ENCODE measurements at places on chromosomes 1 and 21. TPM values are rescaled to one million over a fixed set of nuclear protein-coding genes. Genes with fewer than 3 reads are reported as not detected.
A peak's percentile ranks its signal among the peaks of the same experiment; 100 is the strongest.

DNA sequence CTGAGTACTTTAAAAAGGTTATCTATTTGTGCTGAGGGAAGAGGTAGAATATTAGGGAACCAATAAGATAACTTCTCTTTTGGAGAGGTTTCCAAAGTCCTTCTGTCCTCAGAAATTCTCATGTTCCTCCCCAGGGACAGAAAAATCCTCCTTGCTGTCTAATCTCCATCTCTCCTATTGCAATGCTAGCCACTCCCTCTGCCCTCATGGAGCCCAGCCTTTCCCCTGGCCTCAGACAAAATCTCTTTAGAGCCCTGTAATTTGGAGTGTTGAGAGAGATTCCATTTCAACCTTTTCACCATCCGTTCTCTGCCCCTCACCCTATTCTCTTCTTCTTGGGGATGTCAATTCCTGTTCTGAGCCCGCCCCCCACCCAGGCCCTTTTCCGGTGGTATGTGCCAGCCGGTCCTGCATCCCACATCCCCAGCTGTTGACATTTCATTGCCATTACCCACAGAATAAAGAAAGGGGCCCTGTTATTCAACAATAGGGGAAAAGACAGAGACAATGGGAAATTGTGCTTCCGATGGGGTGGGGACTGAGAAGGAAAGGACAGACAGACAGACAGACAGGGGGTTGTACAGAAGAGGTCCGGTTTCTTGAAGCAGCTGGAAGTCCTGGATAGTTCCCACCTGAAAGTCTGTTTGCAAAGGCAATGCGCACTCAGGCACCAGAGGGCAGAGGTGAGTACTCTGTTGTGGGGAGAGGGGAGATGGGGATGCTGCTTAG lies at the start of gene HAPLN2:
HAPLN2 (plus strand) TSS at position 563 of the 729 bp plus-strand sequence. CDS start 4,076 bp downstream, outside the sequence.
- DNase-seq: peak; percentile 55
- H3K4me1 ChIP-seq: peaks cover 14% of the 10 kb centered on the region
- H3K4me3 ChIP-seq: no peak within 1 kb of the TSS
- H3K27ac ChIP-seq: no peak within 1 kb of the TSS

GRCh38 chr21:28798798-28799197 lies 193.9 kb downstream of the LTN1 start:
- H3K4me1 ChIP-seq: peaks cover 8% of the 10 kb centered on the region
- H3K27me3 ChIP-seq: no peaks in the 10 kb centered on the region
- DNase-seq: no peak
- H3K36me3 ChIP-seq: no peaks in the 10 kb centered on the region

- no peaks in the 10 kb centered on the region for H3K36me3 ChIP-seq
- H3K4me3 ChIP-seq: no peak overlapping the region
- no peaks in the 10 kb centered on the region for H3K4me1 ChIP-seq
- H3K27ac ChIP-seq: no peak overlapping the region
Observed at GRCh38 chr1:160567858-160568682, 11.2 kb downstream of the CD84 start.

DNA sequence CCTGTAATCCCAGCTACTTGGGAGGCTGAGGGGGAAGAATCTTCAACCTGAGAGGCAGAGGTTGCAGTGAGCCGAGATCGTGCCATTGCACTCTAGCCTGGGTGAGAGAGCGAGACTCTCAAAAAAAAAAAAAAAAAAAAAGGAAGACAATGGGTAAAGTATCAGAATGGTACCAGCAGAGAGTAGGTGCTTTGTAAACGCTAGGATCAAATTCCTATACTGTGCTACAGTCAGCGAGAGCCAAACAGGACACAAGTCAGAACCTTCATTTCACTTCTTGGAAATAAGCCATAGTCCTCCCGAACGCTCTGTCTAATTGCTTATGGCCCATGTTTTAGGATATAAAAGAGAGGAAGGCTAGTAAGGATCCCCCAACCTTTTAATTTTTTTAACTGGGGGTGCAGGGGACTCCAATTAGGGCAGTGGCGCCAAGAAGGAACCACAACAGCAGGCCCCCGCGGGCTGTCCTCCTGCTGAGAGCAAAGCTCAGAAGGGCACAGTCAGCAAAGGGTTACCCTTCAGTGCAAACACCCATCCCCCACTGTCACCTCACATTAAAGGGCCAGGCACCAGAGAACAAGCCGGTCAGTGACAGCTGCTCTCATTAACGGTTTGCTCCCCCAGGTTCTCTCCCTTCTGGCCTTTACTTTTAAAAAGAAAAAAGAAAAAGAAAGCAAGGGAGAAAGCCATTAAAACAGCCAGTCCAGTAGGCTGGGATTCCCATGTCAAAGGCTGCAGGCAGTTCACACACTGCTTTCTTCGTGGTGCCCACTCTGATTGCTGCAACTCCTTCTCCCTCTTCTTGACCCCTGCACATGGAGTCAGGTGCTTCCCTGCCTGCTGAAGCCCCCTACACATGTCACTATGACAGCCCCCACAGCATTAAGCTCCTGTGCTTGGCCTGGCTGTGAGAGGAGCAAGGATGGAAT lies 69.4 kb downstream of the PLPP3 start:
- H3K27me3 ChIP-seq: no peaks in the 10 kb centered on the region
- peaks cover 54% of the 10 kb centered on the region for H3K4me1 ChIP-seq
- peak; percentile 48 for DNase-seq
- peak overlapping the region; percentile 91 for H3K27ac ChIP-seq
- H3K4me3 ChIP-seq: no peak overlapping the region
- H3K36me3 ChIP-seq: no peaks in the 10 kb centered on the region

C8A gene
- 5.8 TPM for total RNA-seq

DNA sequence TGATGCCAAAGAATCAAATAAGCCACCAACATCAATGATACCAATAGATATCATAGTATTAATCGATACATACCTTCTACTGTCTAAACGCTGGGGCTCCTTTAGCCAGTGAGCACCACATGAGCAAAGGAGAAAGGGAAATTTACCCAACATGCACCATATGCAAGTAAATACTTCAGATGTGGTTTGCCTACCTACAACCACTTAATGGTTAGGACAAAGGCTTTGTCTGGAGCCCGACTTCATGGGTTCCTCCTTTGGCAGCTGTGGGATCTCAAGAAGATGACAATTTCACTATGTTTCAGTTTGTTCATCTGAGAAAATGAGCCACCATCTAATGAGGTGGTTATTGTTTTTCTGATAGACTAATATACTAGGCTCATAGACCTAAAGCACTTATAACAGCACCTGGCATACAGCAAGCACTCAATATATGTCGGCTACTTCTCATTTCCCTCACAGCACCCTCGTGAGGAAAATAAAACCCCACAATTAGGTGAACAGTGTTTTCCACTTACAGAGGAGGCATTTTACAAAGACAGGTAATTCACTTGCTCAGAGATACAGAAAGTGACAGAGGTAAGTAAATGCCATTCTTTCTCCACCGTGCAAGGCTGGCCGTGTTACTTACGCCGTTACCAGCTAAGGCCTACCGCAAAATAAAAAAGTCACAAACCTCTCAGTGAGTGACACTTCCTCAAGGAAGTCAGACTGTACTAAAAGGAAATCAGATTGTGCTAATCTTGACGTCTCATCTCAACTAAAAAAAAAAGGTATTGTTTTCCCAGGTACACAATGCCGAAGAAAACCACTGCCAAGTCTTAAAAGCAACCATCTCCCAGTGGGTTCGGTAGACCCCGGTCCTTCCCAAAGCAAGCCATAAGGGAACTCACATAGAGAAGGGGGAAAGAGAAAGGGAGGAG lies 1.6 kb downstream of the TTC13 start:
- H3K36me3 ChIP-seq: no peaks in the 10 kb centered on the region
- H3K4me3 ChIP-seq: no peak overlapping the region
- no peak for DNase-seq
- no peaks in the 10 kb centered on the region for H3K27me3 ChIP-seq

FHAD1 gene
- total RNA-seq: 0.13 TPM

- no peaks in the 10 kb centered on the region for H3K27me3 ChIP-seq
- H3K27ac ChIP-seq: peak overlapping the region; percentile 57
- H3K4me3 ChIP-seq: no peak overlapping the region
Observed at GRCh38 chr1:25699500-25700143, 83.0 kb downstream of the MAN1C1 start.

DNA sequence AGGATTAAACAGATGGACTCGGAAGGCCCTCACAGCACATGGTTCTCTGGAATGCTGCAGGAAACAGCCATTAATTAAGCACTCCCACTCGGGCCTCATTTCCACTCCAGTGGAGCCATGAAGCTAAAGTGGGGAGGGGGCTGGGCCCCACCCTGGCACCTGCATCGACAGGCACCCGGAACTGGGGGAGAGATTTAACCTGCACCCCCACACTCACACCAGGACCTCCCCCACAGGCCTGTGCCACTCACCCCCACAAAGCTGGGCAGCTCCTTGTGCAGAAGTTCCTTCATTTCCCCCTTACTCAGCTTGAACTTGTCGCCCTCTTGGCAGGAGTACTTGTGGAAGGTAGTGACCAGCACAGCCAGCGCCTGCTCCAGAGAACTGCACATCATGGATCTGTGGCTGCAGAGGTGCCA lies 2.2 kb downstream of the S100A2 start:
- H3K4me1 ChIP-seq: peaks cover 31% of the 10 kb centered on the region
- no peak overlapping the region for H3K4me3 ChIP-seq
- no peak overlapping the region for H3K27ac ChIP-seq
- no peak for DNase-seq

SZRD1 gene
- total RNA-seq: 72.1 TPM

DNA sequence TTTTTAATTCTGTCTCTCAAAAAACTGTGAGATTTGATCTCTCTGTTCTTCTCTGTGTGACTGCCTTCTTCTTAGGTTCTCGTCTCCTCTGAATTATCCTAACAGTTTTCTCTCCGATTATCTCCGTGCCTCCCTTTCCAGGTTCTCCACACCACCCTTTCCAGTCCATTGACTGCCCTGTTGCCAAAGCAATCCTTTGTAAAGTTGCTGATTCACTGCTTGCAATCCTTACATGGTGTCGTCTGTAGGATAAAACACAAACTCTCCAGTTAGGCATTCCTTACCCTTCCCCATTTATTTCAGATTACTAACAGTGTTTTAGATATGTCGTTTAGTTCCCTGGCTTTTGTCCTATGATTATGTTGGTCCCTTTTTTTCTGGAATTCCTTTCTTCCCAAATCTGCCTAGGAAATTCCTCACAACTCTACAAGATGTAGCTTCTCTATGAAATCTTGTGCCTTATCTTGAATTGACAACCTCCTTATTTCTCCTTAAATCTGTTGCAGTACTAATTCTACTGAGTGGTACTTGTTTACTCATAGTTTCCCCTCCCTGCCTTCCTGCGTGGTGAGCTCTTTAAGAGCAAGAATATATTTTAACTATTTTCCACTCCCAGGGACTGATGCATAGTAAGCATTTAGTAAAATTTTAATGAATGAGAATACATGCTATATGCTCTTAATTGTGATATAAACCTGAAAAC lies 22.3 kb downstream of the RCOR3 start:
- H3K36me3 ChIP-seq: no peaks in the 10 kb centered on the region
- H3K27me3 ChIP-seq: no peaks in the 10 kb centered on the region
- no peaks in the 10 kb centered on the region for H3K4me1 ChIP-seq
- no peak overlapping the region for H3K4me3 ChIP-seq
- H3K27ac ChIP-seq: no peak overlapping the region
- no peak for DNase-seq

TMOD4 gene
- not detected for total RNA-seq

- peaks cover 6% of the 10 kb centered on the region for H3K4me1 ChIP-seq
- no peak overlapping the region for H3K27ac ChIP-seq
- DNase-seq: no peak
- no peak overlapping the region for H3K4me3 ChIP-seq
Observed at GRCh38 chr1:110033421-110033820, 1.0 kb upstream of the STRIP1 start.

DNA sequence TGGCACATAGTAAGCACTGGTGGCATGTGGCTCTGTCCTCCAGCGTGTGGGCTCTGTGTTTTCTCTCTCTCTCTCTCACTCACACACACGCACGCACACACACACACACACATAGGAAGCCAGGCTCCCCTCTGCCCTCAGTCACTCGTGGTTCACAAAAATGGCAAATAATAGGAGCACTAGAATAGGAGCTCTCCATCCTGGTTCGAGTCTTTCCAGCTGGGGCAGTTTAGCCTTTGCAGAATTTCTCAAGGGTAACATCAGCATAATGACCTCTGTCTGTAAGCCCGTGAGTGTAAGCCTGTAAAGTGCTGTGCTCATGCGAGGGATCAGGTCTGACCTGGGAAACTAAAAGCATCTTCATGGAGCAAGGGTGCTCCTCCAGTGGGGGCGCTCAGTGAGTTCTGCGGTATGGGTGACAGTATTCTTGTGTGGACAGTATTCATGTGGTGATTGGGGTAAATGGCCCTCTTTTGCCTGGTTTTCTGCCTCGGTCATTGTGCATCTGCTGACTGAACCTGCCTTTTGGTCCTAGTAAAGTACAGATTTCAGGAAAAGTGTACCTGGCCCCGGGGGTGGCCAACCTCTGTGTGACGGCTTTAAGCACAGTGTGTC lies 842 bp upstream of the ZC3H12A start:
- no peaks in the 10 kb centered on the region for H3K36me3 ChIP-seq
- H3K27me3 ChIP-seq: no peaks in the 10 kb centered on the region
- peaks cover 45% of the 10 kb centered on the region for H3K4me1 ChIP-seq
- H3K27ac ChIP-seq: peak overlapping the region; percentile 95

GRCh38 chr1:88224906-88225305 lies 459.2 kb upstream of the PKN2 start:
- no peak overlapping the region for H3K4me3 ChIP-seq
- no peaks in the 10 kb centered on the region for H3K27me3 ChIP-seq
- no peaks in the 10 kb centered on the region for H3K36me3 ChIP-seq
- no peak for DNase-seq

GRCh38 chr1:64330839-64331238 lies 127.4 kb downstream of the UBE2U start:
- H3K4me3 ChIP-seq: no peak overlapping the region
- H3K4me1 ChIP-seq: peaks cover 5% of the 10 kb centered on the region
- no peak overlapping the region for H3K27ac ChIP-seq
- no peaks in the 10 kb centered on the region for H3K27me3 ChIP-seq
- no peak for DNase-seq

DNA sequence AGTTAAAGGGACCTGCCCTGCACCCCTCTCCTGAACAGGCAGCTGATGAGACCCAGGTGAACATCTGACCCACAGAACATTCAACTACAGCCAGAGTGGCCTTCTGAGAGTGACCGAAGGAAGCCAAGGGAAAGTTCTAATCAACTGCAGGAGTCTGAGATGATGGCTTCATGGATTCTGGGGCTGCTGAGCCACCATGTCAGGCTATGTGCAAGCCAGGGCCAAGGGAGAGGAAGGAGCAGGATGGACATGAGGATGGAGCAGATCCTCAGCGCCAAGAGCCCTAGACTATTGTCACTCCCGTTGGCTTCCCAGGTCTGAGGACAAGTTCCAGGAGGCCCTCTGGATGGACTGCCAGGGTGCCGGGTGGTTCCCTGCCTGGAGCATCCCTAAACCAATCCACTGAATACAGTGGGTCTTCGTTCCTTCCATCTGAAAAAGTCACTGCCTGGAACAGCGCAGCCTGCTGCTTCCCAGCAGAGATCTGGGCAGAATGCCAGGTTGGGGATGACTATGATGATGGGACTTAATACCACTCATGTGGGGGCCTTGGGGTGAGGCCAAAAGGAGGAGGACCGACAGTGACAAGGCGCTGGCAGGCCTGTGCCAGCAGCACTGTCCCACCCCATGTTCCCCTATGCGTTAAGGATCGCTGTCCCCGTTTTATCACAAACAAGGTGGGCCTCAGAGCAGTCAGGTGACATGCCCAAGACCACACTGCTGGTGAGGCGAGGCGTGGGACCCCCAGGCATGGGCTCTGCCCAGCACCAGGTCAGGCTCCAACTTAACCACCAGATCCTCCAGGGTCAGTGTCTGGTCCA lies 19.8 kb downstream of the SPOCD1 start:
- H3K4me3 ChIP-seq: no peak overlapping the region
- no peaks in the 10 kb centered on the region for H3K36me3 ChIP-seq
- no peak overlapping the region for H3K27ac ChIP-seq
- peaks cover 7% of the 10 kb centered on the region for H3K4me1 ChIP-seq

DESI2 gene
- 48.2 TPM for total RNA-seq
